ENCODE measurements at places on chromosomes 1 and 21.

- DNase-seq: peak; percentile 75
Measured at GRCh38 chr1:210446479-210446878, 117.8 kb downstream of the HHAT start.

DNA sequence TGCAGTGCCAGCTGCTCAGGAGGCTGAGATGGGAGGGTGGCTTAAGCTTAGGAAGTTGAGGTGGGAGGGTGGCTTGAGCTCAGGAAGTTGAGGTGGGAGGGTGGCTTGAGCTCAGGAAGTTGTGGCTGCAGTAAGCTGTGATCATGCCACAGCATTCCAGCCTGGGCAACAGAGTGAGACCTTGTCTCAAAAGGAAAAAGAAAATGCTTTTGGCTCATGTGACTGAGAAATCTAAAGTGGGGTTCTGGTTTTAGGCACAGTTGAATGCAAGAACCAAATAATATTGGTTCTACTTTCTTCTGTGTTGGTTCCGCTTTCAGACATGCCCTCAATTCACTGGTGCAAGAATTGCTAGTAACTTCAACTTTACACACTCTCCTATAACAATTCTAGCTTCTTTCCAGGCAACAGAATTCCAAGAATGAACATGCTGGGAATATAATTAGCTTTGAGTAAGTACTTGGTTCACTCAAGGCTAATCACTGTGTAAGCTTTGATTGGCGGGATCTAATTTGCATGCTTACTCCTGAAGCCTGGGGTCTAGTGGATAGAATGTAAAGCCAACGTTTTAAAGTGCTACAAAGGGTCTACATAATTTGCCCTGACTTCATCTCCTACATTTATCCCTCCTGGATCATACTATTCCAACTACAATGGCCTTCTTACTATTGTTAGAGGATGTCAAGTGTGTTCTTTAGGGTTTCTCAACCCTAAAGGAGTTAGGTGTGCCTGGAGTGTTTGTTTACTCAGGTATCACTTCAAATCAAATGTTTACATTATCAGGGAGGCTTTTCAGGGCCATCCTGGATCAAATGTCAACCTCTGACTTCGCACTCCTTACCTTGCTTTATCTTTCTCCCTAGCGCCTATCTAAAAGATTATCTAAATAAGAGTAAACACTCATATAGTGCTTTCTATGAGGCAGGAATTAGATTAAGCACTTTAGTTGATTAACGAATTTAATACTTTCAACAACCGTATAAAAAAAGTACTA is 115.1 kb downstream of the SLC16A1 start:
- DNase-seq: no peak

GRCh38 chr1:160061369-160062229 is 8.4 kb downstream of the KCNJ10 start:
- DNase-seq: no peak

- no peak for DNase-seq
Measured at GRCh38 chr21:27550287-27550686, 583.4 kb upstream of the ADAMTS5 start.

- no peak for DNase-seq
Measured at GRCh38 chr21:37061926-37062592, 10.8 kb downstream of the PIGP start.

GRCh38 chr1:90341516-90341915 is 346.6 kb downstream of the ZNF326 start:
- DNase-seq: no peak

GRCh38 chr1:147124266-147124665 is 48.0 kb downstream of the PRKAB2 start:
- DNase-seq: no peak

- no peak for DNase-seq
Measured at GRCh38 chr1:167483790-167484189, 34.5 kb downstream of the CD247 start.

GRCh38 chr1:5623399-5623798 is 368.8 kb downstream of the NPHP4 start:
- no peak for DNase-seq

DNA sequence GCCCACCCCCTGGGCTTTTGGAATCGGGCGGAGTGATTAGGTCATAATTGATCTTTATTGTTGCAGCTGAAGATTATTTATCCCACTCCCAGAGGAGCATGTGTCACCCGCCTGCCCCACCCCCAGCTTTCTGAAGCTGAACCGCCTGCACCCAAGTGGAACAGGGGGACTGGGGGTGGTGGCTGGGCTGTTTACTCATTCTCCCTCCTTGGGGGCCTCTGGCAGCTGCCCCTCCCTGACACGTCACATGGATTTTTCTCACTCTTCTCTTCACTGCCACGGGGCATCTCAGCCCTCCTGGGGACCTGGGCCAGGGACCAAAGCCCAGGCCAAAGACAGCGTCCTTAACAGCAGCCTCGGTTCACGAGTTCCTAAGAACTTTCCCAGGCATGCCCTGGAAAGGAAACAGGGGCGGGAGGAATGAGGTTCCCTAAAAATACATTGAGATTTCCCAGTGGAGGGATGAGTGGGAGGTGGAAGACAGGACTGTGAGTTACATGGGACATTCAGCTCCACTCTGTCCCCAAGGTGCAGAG is 31.6 kb upstream of the SOX13 start:
- no peak for DNase-seq

GRCh38 chr1:56135864-56136147 is 443.6 kb downstream of the PLPP3 start:
- DNase-seq: no peak

DNA sequence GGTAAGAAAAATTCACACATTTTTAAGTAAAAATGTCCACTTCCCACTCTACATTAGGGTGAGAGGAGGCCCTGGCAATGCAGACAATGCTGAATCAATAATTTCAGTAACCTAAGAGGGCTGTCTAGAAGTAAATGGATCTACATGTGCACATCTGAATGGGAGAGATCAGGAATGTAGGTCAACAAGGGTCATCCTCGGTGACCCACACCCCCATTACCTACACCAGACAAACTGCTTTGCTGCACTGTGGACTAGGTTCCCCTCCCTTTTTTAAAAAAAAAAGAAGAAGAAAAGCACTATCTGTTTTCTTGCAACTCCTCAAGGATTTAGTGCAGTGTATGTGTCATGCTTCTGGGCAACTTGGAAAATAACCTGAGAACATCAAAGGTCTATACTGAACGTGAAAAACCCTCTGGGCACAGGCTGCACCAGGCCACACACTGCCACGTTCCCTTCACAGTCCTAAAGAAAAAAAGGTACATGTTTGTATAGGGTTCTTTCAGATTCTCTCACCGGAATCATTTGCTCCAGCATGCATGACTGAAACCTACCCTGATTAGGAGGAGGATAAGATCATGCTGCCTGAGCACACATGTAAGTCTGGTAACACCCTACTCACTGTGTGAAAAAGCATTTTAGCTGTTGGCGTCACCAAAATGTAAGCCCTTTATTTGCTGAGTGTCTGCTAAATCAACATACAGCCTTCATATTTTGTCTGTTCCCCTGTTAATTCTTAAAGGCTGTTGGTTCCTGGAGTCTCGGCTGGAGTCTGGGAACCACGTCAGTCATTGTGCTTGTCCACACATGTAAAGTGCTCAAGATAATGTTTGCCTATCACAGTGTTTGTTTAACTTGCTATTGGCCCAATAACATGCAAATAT is 341.0 kb downstream of the SMYD3 start:
- DNase-seq: no peak

GRCh38 chr1:174606471-174606870 is 158.7 kb downstream of the GPR52 start:
- no peak for DNase-seq

DNA sequence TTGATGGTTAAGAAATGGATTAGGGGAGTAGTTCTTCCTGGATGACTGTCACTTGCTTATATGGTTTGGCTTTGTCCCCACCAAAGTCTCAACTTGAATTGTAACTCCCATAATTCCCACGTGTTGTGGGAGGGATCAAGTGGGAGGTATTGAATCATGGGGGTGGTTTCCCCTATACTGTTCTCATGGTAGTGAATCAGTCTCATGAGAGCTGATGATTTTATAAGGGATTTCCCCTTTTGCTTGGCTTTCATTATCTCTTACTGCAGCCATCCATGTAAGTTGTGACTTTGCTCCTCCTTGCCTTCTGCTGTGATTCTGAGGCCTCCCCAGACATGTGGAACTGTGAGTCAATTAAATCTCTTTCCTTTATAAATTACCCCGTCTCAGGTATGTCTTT is 1621.1 kb downstream of the MRPL39 start:
- no peak for DNase-seq

DNA sequence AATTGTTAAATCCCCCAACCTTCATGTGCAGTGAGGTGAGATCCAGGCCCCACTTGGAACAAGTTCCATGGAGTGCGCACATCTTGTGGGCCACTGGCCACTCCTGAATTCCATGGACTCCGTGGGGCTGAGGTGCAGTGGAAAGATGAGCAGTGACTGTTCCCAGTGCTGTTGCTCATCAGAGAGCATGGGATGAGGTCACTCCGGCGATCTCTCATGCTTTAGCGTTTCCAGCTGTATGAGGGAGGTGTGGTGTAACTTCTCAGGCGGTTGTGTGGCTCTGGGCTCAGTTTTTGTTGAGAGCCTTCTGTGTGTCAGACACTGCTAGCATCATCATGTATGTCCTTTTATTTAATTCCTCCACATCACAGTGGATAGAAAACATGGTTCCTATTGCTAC is 96.2 kb downstream of the GALNT2 start:
- DNase-seq: no peak

DNA sequence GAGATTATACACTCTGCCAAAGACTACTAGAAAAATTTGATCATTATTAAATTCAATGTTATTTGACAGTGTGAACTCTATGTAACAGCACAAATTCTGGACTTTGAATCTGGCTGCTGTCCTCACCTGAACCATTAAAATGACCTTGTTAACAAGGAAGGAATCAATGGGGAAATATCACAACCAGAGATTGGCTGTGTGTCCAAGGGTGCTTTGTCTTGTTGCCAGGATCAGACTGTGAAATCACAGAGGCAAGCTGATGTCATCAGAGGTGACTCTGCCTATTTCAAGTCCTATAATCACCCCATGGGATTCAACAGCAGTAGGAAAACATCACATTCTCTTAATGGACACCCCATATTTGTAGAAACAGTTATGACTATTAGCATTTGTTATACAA is 46.8 kb downstream of the ADAMTS5 start:
- no peak for DNase-seq

DNA sequence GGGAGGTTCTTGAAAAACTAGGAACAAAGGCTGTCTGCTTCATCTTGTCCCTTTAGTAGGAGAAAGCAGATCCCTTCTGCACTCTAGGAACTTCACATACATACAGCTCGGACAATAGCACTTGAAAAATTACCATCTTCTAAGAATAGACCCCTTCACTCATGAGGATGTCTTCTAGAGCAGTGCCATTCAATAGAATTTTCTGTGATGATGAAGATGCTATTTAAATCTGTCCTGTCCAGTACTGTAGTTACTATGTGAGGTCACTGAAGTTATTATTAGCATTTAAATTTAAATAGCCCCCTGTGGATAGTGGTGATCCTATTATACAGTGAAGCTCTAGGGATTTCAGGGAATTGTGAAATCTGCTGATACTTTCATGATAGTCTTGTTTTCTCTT is 46.4 kb upstream of the RAB3GAP2 start:
- DNase-seq: no peak

- no peak for DNase-seq
Measured at GRCh38 chr1:158145173-158145719, 35.4 kb upstream of the CD1D start.

- no peak for DNase-seq
Measured at GRCh38 chr1:86748622-86749373, 44.4 kb downstream of the SH3GLB1 start.

DNA sequence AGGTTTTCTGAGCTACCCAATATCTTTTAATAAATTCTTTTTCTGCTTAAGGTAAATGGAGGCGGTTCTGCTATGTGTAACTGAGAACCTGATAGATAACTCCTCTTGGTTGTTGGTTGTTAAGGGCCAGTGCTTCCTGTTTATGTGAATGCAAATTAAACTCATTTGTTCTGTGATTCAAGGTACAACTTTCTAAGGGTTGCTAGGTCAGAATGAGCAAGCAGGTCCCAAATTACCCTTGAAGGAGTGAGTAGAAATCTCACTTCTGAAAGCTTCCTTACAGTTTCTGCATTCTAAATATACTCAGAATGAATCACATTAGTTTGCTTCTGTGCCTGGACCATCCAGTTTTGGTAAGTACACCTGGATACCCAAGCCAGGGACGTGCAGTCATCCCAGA is 15.5 kb upstream of the FAM78B start:
- DNase-seq: no peak

- DNase-seq: no peak
Measured at GRCh38 chr1:114755006-114755931, 2.5 kb downstream of the CSDE1 start.

DNA sequence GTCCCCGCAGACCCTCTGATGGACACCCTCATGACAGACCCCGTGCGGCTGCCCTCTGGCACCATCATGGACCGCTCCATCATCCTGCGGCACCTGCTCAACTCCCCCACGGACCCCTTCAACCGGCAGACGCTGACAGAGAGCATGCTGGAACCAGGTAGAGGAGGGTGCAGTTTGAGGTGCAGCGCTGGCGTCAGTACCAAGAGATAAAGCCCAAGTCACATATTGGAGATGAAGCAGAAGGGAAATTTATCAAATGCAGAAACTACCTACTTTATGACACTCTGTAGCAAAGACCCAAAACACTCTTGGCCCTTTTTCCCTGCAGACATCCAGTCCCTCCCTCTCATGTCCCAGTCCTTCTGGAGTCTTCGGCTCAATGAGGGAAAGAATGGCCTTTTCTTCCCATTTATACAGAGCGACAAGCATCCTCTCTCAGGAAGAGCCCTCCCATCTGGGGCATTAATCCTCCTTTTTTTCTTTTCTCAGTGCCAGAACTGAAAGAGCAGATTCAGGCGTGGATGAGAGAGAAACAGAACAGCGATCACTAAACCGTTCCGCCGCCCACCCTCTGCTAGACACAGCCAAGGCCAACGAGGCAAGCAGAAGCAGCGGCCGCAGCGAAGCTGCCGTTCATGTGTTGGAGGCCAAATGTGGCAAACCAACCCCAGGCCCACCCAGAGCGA is 30.8 kb upstream of the KIF1B start:
- DNase-seq: no peak

GRCh38 chr1:245383396-245384330 is 228.9 kb downstream of the KIF26B start:
- DNase-seq: no peak

DNA sequence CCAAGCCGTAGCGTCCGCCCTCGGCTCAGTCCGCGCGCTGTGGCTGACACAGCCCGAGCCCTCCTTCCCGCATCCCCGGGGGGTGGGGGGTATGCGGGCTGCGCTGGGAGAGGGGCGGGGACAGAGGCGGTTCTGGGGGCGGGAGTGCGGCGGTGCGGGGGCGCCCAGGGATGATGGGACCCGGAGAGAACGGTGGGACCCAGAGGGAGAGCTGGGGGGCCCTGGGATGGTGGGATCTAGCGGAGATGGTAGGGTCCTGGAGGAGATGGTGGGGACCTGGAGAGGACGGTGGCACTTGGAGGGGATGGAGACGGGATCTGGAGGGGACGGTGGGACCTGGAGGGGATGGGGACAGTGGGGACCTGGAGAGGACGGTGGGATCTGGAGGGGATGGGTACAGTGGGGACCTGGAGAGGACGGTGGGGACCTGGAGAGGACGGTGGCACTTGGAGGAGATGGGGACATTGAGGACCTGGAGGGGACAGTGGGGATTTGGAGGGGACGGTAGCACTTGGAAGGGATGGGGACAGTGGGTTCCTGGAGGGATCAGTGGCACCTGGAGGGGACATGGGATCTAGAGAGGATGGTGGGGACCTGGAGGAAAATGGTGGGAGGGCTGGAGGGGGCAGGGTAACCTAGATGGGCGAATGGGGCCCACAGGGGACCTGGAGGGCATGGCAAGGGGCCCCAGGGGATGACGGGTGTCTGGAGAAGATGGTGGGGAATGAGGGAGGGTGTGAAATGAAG is 477 bp downstream of the SNAP47 start:
- DNase-seq: no peak

- no peak for DNase-seq
Measured at GRCh38 chr1:36492491-36492890, 9.8 kb upstream of the CSF3R start.

All from stimulated activated CD4-positive, alpha-beta T cell treated with anti-CD3 and anti-CD28 coated beads, Interleukin-2, amount 100 ng/mL, for 48 hours (primary cell).